ENCODE measurements at places on chromosomes 7 and 10.

DNA sequence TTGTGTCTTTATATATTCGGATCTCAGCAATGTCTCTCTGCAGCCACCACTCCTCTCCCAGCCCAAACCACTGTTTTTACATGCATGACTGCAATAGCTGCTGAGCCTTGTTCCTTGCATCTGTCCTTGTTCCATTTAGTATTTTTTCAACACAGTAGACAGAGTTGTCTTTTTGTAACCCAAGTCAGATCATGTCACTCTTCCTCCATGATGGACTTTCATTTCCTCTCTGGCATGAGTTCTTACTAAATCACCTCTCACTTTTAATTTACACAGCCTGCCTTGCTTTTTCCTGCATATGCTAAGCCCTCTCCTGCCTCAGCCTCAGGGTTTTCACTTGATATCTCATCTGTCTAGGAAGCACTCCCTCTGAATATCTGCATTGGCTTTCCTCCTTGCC, 353.2 kb downstream of the HGF start:
- ATAC-seq, result no peak

DNA sequence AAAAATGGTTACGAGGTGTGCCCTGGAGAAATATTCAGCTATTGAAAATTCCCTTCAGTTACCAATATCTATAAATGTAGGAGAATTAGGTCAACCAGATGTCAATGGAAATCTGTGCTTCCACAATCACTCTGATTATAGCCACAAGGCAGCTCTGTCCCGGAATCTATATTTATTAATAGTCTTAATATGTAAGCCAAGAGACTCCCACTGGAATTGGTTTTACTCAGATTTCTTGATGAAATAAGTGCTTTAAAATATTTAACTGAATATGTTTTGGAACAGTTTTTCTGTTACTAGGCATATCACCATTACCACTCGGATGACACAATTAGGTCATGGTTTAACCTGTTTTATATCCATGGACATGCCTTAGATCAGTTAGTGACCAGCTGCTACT, 169.6 kb downstream of the POM121L12 start:
- no peak for ATAC-seq

DNA sequence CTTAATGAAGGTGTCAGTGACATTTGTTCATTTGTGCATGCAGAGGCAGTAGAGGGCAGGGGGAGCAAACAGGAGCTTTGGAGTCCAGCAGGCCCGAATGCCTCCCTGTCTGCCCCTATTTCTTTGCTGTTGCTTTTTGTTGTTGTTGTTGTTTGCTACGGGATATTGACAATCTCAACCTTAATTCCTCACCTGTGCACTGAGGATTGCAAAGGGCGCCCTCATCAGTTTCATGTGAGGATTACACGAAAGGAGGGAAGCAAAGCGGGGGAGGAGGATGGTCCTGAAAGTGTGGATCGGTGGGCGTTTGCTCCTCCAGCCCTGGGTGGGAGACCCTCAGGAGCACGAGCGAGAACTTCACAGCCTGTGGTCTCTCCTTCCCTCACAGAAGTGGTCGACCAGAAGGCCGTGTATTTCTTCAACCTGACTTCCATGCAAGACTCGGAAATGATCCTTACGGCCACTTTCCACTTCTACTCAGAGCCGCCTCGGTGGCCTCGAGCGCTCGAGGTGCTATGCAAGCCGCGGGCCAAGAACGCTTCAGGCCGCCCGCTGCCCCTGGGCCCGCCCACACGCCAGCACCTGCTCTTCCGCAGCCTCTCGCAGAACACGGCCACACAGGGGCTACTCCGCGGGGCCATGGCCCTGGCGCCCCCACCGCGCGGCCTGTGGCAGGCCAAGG, 9.6 kb downstream of the GDF10 start:
- ATAC-seq, result no peak

DNA sequence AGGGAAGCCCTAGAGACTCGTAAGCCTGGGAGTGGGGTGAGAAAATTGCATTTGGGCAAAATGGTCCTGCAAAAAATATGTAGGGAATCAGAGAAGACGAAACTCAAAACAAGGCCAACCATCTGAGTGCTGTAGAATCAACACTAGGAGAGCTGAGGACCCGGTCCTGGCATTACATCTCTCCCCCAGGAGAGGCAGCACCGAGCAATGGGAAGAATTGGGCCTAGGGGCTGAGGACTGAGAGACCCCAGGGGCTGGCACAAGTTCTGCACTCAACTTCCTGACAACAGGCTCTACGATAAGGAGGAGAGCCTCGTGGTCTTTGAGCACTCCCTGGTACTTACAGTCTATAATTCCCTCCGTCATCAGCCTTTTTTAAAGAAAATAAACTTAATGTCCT, 47.6 kb downstream of the BPGM start:
- ATAC-seq, result no peak

DNA sequence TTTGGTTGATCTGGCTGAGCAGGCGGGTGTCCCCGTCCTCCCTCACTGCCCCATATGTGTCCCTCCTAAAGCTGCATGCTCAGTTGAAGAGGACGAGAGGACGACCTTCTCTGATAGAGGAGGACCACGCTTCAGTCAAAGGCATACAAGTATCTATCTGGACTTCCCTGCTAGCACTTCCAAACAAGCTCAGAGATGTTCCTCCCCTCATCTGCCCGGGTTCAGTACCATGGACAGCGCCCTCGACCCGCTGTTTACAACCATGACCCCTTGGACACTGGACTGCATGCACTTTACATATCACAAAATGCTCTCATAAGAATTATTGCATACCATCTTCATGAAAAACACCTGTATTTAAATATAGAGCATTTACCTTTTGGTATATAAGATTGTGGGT, 26.9 kb upstream of the TRIM56 start:
- ATAC-seq, result no peak

DNA sequence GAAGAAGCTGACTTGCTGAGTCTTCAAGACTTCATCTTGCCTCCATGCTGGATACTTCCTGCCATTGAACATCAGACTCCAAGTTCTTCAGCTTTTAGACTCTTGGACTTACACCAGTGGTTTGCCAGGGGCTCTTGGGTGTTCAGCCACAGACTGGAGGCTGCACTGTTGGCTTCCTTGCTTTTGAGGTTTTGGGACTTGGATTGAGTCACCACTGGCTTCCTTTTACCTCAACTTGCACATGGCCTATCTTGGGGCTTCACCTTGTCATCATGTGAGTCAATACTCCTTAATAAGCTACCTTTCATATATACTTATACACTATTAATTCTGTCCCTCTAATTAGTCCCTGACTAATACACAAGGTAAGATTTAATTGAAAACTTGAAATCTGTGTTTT, 361.7 kb upstream of the SEMA3C start:
- no peak for ATAC-seq

DNA sequence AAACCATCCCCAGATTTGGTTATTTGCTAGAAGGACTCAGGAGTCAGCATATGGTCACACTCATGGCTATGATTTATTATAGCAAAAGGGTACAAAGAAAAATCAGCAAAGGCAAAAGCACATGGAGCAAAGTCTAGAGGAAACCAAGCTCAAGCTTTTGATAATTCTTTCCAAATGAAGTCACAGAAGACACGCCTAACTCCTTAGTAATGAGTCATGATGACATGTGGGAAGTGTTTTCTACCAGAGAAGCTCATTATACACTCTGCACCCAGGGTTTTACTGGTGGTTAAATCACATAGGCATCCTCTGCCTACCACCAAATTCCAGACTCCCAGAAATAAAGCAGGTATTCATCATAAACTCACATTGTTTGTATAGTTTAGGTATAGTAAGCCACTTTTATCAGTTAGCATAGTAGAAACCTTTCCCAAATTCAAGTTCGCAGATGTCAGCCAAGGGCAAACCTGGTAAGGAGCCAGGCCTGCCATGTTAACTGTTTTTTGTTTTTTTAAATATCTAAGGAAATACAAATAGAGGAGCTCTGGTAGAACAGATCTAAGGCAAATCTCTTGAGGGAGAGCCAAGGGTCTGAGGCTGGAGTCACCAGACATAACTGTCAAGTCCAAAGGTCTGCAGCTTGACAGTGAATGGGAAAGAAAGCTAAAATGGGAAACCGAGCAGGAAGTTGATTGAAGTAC, 15.4 kb upstream of the HIBADH start:
- ATAC-seq, result no peak

GRCh38 chr10:70617798-70618568, 15.4 kb upstream of the PRF1 start:
- no peak for ATAC-seq

GRCh38 chr10:132389433-132390169, 7.4 kb upstream of the PWWP2B start:
- ATAC-seq, result no peak

DNA sequence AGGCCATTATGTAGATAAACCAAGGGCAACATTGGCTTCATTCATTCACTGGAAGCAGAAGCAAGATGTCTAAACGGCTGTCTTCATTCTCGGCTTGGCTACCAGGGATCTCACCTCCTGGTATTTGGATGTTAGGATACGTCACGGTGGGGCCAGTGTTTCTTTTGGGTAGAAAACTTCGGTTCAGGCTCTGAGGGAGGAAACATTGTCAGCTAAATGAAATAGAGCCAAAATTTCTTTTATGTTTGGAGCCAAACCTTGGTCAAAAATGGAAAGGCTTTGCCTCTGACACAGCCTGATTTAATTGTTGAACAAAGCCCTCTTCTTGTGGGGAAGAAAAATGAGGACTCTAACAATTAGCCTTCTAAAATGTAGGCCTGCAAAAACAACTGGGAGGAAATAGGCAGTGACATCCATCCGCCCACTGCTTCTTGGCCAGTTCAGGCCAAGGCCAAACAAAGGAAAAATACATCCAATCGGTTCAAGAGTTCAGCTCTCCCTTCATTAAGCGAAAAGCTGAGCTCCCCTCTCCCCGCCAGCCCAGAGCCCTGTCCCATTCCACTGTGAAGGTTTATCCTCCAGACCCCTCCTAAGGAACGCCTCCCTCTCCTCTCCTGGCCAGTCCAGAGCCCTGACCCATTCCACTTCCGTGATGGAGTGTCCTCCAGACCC, 44.4 kb downstream of the PFKFB3 start:
- ATAC-seq, result no peak

DNA sequence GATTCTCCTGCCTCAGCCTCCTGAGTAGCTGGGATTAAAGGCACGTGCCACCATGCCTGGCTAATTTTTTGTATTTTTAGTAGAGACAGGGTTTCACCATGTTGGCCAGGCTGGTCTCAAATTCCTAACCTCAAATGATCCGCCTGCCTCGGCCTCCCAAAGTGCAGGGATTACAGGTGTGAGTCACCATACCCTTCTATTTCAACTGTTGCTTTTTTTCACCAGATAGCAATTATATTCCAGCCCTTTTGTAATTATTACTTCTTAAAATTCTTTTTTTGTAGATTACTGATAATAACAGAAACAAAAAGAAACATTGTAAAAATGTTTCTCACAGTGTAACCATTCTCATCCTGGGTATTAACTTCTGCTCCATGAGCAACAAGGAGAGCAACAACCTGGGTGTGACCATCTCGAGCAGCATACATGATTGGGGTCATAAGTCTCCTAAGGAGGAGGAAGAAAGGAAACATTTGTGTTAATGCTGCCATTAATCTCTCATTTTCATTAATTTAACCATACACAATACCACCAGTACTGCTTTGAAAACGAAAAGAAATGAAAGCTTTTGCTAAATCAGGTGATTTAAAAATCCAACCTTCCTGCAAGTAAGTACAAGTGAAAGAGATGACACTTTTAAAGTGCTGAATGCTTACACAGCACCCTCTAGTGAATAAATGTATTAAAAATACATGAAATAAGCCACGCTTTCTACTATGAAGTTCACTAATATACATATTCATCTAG, 41.8 kb downstream of the ASZ1 start:
- no peak for ATAC-seq

- no peak for ATAC-seq
Measured at GRCh38 chr7:37332243-37333016, 116.2 kb downstream of the ELMO1 start.

DNA sequence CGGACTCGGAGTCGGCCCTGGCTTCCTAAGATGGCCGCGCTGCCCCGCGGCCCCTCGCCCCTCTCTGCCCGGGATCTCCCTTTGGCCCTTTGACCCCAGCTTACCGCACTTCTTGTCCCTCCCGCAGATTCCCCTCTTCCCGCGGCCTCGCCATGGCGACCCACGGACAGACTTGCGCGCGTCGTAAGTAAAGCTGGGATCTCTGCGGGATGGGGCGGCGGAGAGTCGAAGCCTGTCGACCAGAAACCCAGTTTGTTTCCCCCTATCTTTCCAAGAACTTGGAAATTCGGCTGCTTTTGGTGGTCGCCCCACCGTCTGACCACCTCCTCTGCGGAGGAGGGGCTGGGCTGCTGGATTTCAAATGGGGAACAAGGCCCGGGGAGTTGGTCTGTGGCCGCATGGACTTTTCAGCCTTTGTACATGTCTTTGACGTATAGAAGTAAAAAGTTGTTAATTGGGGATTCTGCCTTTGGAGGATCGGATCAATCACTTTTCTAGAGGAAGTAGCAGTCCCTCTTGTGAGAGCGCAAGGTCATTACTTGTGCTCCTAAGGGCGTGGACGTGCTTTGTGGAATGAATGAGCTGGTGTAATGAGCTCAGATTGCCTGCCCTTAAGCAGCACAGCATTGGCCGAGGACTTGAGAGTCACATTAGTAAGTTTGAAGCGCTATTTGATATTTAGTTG, 553 bp downstream of the VDAC2 start:
- no peak for ATAC-seq

DNA sequence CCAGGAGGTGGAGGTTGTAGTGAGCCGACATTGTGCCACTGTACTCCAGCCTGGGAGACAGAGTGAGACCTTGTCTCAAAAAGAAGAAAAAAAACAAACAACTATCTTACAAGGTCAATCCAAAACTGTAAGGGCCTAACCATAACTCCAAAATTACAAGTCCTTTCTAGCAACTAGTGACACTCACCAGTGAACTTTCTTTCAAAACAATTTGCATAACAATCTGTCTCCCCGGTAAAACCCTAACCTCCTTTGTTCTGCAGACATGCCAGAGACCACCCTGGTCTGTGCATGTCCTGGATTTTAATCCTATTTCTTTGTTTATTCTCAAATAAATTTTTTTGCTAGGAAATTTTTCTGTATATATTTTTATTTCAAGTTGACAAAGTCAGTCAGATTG, 68.1 kb downstream of the EXOC6 start:
- ATAC-seq, result no peak

- peak; percentile 86 for ATAC-seq
Measured at GRCh38 chr10:24652381-24652957, 71.2 kb downstream of the ARHGAP21 start.

- ATAC-seq, result no peak
Measured at GRCh38 chr10:96124230-96125141, 5.6 kb upstream of the ZNF518A start.

DNA sequence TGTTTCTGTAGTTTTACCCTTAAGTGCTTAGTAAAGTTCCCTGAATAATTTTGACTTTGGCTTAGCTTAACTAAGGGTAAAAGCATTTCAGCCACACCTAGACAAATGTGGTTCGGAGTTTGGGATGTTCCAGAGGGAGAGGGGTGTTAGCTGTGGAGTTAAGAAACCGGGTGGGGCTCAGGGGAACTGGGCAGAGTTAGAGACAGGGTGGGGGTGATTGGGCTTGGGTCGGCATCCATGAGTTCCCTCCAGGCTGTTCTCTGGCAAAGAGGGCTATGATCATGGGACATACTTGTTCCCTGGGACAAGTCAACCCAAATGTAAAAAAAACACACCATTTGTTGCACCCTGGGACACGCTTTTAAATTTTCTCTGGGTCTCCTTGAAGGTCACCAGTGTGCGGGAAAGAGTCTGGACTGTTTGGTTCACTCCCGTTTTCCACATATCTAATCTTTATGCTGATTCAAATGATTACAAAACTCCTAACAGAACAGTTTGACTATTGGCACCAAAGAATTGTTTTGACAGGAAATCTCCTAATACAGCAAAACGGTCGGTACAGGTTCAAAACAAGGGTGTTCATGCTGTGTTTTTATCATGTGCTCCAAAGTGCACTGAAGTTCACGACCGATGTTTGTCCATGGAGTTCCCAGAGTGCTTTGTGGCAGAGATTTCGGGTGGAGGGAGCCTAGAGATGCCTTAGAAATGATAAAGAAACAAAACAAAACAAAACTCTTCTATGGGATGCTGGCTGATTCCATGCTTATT, 56.5 kb downstream of the PLXDC2 start:
- no peak for ATAC-seq

Measured in stimulated activated memory B cell treated with anti-CD40 and anti-IgM and Interleukin-4, amounts not matched to agents 10 μg/mL and 1 μg/mL and 100 μg/mL, for 72 hours (primary cell).